T-helper 1 cell (primary cell): ENCODE measurements at places on chromosomes 3 and 15.

DNA sequence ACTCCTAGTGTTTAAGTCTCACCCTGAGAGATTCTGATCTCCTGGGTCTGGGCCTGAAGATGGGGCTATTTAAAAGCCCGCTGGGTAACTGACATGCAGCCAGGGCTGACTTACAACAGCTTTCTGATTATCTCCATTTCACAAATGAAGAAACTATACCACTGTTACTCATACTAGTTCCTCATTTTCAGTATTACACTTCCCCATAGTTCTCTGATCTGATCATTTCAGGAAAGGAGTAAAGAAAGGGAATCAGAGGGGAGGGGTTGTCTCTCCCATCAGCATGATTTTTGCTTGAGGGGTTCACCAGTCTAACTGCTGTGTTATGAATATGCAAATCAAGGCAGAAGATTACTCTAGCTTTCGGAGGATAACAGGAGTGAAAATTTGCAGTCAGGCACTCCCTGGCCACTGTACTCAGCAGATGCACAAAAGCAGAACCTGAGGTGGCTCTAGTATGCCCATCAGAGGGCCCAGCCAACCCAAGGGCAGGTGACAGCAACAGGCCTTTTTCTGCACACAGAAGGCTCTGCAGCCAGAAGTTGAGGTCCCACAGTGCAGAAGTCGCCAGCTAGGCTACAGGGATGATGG is 59.4 kb downstream of the DAPK2 start:
- peak; percentile 15 for DNase-seq

GRCh38 chr15:71275098-71275497 is 159.8 kb downstream of the THSD4 start:
- DNase-seq = no peak

DNA sequence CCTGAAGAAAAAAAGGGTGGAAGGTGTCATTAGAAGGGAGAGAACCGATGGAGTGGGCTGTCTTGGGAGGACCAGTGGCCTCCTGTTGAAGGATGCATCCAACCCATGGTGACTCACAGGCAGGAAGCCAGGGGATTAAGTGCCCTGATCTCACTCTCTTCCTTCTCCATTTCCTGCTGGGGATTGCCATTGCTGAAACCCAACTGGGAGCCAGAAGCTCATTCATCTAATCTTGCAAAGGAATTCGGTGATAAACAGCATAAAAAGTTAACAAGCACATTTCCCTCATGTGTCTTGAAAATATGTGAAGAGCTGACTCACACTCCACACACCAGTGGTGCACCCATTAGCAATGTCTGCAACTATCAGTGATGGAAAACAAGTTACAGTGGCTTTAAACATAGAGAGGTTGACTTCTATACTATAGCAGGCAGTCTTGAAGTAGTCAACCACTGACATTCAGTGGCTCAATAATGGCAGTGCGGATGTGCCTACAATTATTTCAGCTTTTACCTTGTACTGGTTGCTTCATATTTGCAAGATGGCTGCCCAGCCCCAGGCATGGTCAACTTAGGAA is 12.8 kb upstream of the CSRNP1 start:
- DNase-seq = no peak

DNA sequence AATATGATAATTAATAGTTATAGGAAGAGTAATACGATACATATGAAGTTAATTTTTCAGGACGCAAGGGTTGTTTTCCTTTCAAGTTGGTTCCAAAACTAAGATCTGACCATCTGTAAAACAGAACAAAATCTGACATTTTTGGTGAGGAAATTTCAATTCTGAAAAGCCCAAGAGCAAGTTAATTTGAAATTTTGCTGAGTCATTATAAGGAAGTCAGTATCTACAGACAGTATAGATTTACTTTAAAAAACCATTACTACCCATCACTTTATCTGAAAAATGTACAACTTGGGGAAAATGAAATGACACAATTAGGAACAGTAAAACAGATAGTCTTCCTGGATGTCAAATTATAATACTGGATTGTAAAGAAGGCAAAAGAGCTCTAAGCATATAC is 12.5 kb downstream of the INTS14 start:
- no peak for DNase-seq

- DNase-seq = no peak
Observed at GRCh38 chr3:114081037-114081436, 24.5 kb downstream of the QTRT2 start.

GRCh38 chr3:68997887-68998286 is 15.6 kb downstream of the EOGT start:
- no peak for DNase-seq

GRCh38 chr3:156762631-156763185 is 63.4 kb upstream of the LEKR1 start:
- DNase-seq = no peak

- DNase-seq = no peak
Observed at GRCh38 chr3:64561325-64561843, 126.4 kb downstream of the ADAMTS9 start.

DNA sequence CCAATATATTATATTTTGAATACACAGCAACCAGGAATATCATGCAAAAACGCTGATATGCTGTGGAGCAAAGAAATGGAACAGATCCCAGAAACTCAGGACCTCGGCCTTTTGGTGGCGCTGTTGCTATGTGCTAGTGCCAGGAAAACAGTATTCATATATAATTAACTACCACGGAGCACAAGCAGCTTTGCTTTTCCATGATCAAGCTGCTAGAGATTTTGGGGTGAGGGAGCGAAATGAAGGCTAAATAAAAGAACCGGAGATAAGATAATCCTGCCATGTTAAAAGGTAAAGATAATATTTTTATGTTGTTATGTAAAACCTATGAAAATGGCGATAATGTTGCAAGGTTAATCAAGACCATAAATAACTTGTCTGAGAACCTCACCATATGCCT is 157.7 kb upstream of the FAM3D start:
- no peak for DNase-seq

GRCh38 chr3:125107861-125108567 is 52.2 kb upstream of the HEG1 start:
- no peak for DNase-seq

DNA sequence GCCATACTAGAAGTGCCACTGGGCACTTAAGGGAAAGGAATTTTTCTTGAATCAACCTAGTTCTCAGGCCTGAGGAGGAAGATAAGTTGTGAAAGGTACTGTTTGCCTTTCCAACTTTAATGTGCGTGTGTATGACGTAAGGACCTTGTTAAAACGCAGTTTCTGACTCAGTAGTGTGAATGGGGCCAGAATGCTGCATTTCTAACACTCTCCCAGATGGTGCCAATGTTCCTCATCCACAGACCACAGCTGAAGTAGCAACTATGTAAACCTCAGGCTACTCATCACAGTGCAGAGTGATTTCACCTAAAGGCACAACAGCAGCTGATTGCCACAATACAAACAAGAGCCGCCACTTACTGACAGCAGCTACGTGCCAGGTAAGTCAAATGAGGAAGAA is 103.6 kb downstream of the OTOL1 start:
- no peak for DNase-seq

DNA sequence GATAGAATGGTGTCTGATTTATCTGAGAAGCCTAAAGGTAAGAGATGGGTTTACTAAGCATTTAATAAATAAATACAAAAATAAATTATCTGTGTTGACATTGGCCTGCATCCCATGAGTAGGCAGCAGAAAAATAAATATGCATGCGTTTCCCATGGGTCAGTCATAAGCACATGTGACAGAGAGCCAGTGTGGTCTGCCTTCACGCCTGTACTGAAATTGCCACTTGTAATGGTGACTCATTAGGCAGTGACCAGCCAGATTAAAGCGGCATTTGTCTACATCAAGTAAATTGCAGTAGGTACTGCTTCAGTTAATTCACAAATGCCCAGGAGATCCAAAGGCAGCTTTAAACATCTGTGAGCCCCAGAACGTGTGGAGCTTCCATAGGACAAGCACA is 399.6 kb downstream of the NAALADL2 start:
- no peak for DNase-seq

DNA sequence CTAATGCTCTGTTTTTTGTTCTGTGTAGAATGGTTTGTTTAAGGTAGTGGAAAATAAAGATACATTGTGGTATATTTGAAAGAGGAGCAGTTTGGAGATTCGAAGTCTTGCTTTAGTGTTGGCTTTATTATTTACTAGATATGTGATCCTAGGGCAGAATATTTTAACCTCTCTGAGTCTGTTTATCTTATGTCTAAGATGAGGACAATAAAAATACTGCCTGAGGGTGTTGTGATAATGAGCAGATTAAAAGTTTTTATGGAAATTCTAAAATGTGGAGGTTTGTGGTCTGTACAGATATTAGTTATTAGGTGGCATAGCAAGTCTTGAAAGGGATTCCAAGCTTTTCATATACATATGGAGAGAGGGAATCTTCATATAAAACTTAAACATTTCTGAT is 15.0 kb downstream of the TCF12 start:
- no peak for DNase-seq

GRCh38 chr3:14234251-14235002 is 55.8 kb downstream of the LSM3 start:
- DNase-seq = no peak

GRCh38 chr3:149738876-149739275 is 13.4 kb downstream of the COMMD2 start:
- no peak for DNase-seq

DNA sequence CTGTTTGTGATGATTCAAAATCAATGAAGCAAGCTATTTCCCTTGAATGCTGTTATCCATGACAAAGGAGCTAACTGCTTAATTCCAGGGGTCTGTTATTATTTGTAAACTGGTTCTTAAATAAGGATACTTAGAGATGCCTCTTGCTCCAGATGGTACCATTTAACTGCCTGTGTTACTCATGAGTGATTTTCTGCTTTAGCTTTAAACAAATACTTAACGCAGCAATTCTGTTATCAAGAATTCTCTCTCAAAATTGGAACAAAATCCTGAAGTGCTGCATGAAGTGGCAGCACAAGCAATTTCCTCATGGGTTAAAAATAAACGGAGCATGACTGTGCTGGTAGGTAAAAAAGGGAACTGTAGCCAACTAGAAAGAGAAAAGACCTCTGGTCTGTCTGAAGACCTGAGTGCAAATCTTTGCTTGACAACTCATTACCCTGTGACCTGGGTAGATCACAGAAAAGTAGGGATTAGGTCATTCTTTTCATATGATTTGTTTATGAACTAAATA is 62.5 kb upstream of the GBE1 start:
- DNase-seq = no peak

GRCh38 chr3:55402886-55403609 is 84.1 kb downstream of the WNT5A start:
- no peak for DNase-seq

GRCh38 chr15:38048001-38048455 is 113.6 kb downstream of the TMCO5A start:
- DNase-seq = no peak

DNA sequence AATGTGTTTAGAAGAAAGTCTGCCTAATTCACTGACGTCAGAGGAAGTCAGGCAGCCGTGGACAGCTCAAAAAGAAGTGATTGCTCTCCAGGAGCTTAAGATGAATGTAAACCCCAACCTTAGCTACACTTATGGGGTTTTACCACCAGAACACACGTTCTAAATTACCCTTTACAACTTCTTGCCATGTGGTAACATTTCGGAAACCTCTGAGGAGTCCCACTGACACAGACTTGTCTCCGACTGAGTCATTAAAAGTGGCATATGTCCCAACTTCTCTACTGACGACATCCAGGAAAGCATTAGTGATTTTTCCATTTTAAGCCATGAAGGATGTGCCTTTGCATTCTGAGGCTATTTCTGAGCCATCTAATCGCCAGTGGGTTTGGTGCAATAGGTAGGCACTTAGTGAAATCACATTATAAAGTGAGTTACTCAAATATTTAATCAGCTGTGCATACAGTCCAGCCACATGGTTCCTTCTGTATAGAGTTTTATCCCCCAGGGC is 32.4 kb downstream of the C2CD4A start:
- no peak for DNase-seq

GRCh38 chr3:121411523-121411922 is 134.3 kb downstream of the POLQ start:
- no peak for DNase-seq

DNA sequence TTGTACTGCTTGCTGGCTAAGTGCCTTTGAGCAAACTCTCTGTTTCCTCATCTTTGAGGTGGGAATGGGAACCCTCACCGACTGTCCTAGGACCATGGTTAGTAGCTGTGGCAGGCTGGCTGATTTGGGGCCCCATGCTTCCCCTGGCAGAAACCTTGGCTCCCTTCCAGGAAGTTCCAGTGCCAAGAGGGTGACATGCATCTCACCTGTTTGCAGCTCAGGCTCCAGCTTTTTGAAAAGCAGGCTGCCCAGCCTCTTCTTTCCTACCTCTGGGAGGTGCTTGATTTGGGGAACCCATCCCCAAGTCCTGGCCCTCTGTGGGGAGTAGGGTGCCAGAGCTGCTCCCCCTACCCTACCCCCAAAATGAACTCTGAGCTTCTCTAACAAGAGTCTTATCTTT is 50.8 kb downstream of the RAB11A start:
- no peak for DNase-seq

DNA sequence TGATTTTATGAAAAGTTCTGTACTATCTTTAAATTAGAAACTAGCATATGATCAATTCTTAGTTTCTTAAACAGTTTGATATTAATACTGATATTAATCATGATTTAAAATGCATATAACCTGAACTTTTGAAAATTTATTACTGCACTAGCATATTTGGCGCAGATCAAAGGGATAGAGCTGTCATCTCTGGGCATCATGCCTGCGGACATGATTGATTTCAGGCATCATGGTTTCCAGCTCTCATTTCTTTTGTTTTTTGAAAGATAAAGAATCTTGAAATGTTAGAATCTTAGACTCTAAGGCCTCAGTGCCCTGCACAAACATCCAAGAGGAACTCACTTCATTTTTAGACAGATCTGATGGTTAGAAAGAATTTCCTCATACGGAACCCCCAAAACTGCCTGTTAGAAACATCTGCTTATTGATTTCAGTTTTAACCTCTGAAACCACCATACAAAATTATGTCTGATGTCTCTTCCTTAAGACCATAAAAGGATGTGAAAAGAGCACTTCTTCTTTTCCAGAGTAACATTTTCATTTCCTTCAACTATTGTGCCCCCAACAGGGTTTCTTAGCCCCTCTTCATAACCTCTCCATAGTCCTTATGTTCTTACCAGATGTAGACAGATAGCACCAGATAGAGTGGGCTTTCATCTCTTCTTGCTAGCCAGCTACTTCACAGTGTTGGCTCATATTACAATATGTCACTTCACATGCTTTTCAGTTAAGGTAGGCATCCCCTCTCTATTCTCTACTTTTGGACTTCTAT is 110.8 kb downstream of the BBX start:
- no peak for DNase-seq
